Fibroblast of skin of left biceps (primary cell): ENCODE measurements at places on chromosomes 6 and 20.

DNA sequence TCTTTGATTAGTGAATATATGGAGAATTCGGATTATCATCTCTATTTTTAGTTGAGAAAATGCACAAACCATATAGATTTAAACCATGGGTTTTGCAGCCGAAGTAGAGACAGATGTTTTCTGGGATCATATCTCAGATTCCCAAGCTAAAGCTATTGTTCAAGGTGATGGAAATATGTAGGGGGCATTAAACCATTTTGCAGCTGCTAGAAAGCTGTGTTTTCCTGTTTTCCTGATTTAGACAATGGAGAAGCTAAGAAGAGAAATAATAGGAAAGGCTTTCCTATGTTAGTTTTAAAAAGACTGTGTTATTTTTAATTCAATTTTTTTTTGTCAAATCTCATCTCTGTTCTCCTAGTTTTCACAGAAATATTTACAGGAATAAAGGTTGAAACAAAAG is 6.2 kb downstream of the CD93 start:
- no peak for DNase-seq

- no peak for DNase-seq
Measured at GRCh38 chr6:75208298-75209183, 2.7 kb upstream of the COL12A1 start.

DNA sequence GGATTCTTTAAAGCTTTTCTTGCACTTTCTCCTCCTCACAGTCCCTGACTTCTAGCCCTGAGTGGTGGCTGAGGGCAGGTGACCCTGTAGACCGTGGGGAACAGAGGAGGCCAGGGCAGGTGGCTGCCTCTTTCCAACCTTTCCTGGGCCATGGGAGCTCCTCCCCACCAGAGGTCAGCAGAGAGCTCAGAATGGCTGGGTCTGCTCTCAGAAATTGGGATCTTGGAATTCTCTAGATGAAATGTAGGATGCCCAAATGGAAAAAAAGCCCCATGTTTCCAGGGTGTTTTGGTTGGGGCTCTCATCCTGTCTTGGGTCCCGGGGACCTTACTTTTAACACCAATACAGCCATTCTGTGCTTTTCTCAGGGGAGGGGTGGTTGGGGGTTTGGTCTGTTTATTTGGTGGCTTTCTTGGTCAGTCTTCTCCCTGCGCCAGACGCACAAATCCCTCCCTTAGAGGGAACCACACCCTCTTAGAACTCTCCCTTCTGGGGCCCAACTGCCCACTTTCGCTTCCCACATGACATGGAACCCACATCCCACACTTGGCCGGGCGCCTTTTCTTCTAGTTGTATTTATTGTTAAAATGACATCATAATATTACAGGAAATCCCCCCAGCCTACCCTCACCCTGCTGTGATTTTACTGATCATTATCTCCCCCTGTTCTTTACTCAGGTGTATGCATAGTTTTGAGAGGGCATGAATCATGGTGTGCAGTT is 17.9 kb downstream of the GNAS start:
- no peak for DNase-seq

GRCh38 chr6:12605888-12606345 is 110.7 kb upstream of the PHACTR1 start:
- no peak for DNase-seq

DNA sequence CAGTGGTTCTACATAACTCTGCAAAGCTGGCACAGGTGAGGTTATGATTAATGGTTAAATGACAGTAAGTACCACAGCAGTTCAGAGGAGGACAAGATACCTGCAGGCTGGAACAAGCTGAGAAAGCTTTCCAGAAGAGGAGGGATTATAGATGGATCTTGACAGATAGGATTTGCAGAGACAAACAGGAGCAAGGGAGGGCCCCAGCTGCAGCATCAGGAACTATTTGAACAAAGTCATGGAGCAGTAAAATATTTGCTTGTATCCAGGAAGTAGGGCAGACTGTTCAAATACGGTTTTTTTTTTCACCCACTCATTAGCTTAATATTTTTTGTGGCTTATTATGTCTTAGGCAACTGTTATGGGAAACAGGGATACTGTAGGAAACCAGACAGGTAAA is 144.4 kb upstream of the MAN1A1 start:
- DNase-seq = no peak

- no peak for DNase-seq
Measured at GRCh38 chr20:2932498-2932897, 59.2 kb downstream of the PTPRA start.
